Naive thymus-derived CD4-positive, alpha-beta T cell (primary cell): ENCODE measurements at places on chromosomes 2 and 18. TPM values are rescaled to one million over a fixed set of nuclear protein-coding genes. Genes with fewer than 3 reads are reported as not detected.

GALR1 gene
- polyA plus RNA-seq = not detected

MAP2 gene
- polyA plus RNA-seq = 0.48 TPM

NHEJ1 gene
- 32.7 TPM for polyA plus RNA-seq

RRM2 gene
- not detected for polyA plus RNA-seq

DNA sequence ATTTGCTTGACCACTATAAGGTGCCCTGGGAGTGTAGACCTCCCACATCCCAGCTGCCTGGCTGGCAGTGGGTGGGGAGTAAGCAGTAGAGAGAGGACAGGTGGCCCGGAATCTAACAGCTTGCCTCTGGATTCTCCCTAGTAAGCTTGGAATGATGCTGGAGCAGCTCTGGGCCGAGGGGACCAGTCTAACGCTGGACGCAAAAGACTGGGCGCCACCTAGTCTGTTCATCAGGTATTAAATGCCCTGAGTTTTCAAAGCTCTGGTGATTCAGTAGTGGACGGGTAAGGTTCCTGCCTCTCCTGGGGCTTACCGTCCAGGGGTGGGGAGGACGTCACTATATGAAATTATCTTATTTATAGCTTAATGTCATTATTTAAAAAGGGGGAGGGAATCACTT, 648 bp upstream of the LYPD6B start:
- H3K27ac ChIP-seq = no peak overlapping the region
- peaks cover 5% of the 10 kb centered on the region for H3K27me3 ChIP-seq
- H3K36me3 ChIP-seq = no peaks in the 10 kb centered on the region
- no peak for DNase-seq
- no peak overlapping the region for H3K4me3 ChIP-seq
- no peaks in the 10 kb centered on the region for H3K4me1 ChIP-seq
